ENCODE measurements at places on chromosomes 5 and 9.

DNA sequence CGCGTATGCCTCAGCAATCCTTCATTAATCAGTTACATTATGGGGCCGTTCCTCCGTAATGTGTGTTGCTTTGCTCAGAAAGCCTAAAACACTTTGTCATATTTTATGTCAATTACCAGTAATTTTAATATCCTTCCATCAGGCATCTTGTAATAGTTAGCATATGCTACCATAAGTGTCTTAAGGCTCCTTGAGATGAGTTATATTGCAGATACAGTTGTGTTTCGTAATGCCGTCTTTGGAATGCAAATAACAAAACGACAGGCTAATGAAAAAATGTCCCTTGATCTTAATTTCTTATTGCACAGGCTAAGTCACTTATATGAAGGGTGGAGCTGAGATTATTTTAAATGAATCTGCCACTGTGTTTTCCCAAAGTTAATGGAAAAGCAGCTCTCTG is 50.5 kb downstream of the TBCA start:
- DNase-seq: no peak

DNA sequence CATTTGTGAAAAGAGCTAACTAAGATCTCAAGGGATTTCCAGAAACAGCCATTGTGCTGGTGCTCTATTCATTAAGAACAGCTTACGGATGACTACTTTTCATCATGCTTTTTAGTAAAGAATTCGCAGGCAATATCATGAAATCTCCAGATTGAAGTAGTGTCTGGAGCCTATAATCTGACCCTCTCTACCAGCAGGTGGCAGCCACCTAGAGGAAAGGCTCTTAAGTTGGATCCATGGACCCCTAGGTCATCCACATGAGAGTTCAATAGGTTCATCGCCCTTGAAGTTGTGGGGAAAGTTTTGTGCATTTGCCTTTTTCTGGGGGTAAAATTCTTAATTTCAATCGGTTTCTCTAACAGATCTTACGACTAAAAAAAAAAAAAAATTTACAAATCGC is 82.3 kb downstream of the SLC1A3 start:
- no peak for DNase-seq

DNA sequence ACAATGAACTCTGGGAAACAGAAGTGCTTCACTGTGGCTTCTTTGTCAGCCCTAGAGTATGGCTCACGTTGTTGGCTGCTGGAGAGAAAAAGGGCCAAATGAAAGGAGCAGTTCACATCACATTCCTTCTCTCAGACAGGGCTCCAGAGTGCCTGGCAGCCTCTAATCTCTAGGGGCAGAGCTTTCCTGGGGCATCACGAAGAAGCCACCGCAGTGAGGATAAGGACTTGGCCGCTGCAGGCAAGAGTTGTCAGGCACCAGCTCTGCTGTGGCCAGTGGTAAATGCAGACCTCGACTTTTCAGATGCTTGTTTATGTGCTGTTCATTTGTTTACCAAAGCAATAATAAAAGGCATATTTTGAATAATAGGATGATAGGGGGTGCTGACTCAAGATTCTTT is 227.2 kb downstream of the ICE1 start:
- no peak for DNase-seq

DNA sequence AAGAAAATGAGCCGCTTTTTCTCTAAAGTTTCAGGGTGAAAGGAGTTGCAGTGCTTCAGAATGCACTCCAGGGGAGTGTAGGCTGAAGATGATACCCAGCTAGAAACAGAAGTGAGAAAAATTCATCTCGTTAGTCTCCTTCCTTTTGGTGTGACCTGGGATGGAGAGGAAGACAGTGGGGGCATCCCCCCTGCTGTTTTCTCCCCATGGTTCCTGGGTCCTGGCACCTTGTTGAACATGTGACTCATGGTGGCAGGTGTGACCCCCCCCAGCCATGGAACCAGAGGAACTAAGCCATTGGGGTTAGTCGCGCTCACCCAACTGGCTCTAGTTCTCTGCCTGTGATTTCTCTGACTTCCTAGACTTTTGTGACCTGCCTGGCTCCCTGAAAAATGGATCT is 424.6 kb downstream of the CSNK1G3 start:
- DNase-seq: no peak

DNA sequence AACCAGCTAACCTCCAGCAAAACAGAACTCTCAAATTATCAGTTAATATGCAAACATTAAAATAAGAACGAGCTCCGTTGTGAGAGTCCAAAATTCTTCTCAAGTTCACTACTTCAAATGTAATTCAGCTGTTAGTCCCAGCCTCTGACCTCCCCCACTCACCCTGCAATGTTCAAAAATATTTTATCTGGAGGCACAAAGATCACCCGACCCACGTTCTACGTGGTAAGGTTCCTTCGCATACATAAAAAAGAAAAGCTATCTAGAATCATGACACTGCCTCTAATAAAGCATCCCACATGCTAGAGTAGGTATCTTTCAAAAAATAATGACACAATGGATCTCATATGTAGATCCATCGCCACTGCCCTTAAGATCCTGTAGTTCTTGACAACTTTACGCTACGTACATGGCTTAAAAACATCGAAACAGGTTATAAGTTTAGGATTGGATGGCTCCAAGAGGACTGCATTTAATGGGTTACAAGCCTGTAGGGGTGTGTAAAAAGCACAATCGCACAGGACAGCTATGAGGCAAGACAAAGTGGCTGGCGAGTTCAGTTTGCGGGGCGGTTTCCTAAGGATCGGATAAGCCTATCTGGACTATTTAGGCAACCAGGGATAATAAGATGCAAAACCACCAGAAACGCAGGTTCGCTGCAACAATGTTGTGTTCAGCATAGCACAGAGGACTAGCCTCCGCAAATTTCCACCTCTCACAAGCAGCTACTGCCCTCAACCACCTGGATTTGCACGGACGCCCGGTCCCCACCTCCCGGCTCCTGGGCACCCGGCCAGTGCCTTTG is 969 bp downstream of the CLK4 start:
- DNase-seq: no peak

GRCh38 chr5:149402291-149402690 is 23.2 kb upstream of the IL17B start:
- DNase-seq: no peak

DNA sequence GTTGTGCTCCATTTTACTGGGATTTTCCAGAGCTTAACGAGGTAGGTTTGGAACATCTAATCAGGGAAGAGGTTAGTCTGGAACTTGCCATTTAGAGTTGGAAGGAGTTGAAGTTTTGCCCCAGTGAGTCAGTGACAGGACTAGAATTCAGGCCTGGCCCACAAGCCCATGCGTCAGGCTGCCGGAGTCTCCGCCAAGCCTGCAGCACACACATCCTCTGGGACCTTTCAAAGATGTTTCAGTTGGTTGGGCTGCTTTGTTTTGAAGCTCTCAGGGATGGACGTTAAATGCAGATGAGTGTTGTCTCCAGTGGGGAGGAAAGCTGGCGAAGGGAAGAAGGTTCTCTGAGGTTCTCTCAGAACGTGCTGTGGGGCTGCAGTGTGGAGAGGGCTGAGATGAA is 147.0 kb downstream of the PSAT1 start:
- no peak for DNase-seq

DNA sequence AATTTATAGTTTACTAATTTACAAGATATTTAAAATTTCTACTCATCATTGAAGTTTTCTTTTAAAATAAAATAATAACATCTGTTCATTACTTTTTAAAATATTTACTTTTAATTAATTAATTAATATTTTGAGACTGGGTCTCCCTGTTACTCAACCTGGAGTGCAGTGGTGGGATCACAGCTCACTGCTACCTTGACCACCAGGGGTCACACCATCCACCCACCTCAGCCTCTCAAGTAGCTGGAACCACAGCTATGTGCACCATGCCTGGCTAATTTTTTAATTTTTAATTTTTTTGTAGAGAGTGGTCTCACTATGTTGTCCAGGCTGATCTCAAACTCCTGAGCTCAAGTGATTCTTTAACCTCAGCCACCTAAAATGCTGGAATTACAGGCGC is 1013.6 kb downstream of the CDH9 start:
- no peak for DNase-seq

GRCh38 chr5:11013793-11014192 is 252.8 kb upstream of the DAP start:
- no peak for DNase-seq

DNA sequence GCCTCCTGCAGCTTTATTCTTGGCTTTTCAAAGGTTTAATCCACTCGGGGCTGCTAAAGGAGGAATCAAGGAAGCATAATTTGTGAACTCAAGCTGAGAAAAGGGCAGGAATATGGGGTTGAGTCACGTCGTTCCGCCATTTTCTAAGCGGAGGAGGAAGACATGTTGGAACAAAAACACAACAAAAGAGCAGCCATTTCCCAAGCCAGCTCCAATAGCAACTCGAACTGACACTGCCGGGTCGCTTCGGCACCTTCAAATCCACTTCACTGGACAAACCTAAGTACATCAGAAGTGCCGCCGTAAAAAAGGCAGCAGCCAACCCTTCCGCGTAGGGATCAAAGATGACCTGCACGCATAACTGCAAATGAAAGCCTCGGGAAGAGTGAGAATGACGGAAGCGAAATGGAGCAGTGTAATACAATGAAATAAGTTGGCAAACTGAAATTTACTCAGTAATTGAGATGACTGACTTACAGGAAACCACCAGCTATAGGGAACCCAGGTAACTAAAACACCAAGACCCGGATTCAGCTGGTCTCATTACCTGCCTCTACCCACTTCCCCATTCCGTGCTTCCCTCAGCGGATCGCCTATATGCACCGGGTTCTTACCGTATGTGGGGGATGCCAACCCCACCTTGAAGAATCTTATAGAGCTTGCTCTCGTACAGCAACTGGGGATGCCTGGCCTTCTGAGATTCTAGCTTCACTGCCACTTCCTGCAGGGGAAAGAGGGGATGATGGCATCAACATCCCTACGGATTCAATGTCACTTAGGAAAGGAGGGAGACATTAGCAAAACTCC is 1.6 kb downstream of the CSNK1A1 start:
- no peak for DNase-seq

DNA sequence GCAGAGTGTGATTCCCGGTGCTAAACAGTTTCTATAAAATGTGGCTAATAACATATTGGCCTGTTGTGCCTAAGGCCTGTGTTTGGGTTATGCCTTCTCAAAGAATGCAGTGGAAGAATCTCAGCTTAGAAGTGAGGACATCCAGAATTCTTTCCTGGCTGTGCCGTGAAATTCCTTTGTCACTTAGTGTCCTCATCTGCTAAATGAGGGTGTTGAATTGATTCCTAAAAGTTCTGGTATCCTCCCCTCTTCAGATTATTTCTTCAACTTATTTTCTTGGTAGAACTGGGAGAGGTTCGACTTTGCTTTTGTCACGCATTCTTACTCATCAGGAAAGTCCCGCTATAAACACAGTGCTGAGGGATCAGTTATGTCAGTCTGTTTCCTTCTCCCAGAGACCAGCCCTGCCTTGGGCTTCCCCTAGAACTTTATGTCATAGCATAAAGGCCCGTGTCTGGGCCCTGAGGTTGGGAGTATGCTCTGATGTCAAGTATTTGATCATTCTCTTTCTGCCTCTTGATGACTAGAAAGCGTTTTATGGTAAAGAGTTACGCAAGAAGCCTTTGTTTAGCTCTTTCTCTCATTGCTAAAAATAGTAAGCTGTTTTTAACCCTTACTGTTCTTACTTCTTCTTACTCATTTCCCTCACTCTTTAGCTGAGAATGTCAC is 29.5 kb downstream of the MTAP start:
- no peak for DNase-seq

DNA sequence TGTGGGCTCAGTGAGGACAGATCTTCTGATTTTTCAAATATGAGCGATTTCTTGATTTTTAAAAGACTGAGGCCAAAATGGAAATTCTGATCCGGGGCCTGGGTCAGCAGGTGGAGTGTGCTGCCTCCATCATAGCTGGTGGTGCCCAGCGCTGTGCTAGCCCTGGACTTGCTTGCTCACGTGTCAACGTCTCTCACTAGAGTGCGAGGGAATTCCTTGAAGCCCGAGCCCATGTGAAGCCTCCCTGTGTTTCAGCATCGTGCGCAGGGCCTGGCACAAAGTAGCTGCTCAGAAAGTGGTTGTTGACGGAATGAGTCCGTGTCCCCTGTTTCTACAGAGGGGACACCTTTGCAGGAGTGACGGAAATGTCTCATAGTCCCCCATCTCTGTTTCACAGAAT is 50.5 kb downstream of the RGS3 start:
- DNase-seq: no peak

GRCh38 chr5:55102348-55102747 is at the start of gene GZMA:
Gene GZMA, plus strand, starts transcription at chr5:55102646. Its CDS starts 37 bp downstream, at chr5:55102683.
- DNase-seq: no peak

GRCh38 chr9:17291766-17292165 is 156.9 kb downstream of the CNTLN start:
- no peak for DNase-seq

DNA sequence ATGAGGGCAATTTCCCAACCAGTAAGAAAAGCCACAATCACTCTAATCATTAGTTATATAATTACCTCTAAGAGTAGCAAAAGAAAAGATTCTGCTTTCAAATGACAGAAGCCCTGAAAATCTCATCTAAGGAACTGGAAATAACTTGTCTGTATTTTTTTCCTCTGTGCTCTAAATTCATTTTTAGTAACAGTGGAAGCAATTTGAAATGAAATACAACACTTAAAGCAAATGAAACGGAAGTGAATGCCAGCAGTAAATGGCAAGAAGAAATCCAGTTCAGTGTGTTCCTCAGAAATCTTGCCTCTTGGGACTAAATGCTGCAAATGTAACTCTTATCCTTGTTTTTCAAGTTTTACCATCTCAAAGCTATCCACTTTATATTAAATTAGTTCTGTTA is 294.9 kb downstream of the TAF11L14 start:
- DNase-seq: no peak

- DNase-seq: no peak
These were observed 532.5 kb downstream of the KIF4B start for GRCh38 chr5:155546075-155546474.

DNA sequence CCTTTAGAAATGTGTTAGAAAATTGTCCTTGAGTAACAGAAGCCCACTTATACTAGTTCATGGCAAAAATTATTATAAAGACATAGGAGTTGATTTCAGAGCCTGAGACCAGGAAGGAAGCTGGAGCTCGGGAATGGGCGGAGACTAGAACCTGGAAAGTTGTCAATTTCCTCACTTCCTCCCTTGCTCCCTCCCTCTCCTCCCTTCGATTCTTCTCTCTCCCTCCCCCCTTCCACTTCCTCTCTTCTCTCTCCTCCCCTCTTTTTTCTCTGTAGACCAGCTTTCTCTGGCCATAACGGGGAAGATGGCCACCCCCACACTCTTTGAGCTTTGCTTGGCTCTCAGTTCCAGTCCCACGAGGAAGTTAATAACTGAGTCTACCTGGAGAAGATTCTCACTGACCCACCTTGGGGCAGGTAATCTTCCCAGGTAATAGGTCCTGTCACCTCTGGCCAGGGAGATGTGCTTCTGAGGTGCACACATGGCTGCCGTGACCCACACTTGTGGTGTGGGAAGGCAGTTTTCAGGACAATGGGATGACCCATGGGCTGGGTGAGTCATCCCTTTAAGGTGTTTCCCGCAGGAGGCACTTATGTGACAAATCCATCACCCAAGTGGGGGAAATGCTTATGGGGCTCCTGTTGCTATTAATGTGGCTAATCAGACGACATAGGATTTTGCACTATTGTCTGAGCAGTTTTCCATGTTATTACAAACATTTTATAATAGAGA is 78.7 kb downstream of the HSPA4 start:
- no peak for DNase-seq
